NCI-H2029 (cell line): ENCODE measurements at places on chromosomes 1 and 21.

GRCh38 chr21:42939582-42940413, 14.4 kb upstream of the ERVH48-1 start:
- DNase-seq: peak; percentile 3

DNA sequence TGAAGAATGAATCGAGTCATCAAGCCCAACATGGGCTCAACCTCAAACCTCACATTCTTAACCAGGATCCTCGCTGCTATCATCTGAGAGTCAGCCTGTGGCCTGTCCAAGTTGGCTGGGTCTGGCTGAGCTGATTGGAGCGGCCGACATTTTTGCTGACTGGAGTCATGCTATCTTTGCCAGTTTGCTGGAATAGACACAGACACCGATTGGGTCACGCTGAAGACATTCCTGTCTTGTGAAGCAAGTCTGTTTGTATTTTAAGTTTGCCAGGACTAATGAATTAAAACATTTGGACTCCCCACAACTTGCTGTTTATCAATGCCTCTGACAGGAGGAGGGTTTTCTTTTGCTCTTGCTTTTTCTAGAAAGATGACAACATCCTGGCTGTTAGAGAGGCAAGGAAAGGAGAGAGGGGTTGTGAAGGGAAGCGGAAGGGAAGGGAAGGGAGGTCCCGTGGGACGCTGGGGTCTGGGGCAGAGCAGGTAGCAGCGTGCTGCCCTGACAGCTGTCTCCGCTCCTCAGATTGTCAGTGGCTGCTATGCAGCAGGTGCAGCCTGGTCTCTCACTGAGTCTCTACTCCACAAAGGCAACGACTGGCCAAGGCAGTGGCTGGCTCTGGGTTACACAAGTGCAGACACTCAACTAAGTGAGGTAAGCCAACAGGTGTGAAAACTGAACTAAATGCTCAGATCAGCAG, at the start of gene MAP3K7CL:
MAP3K7CL (plus strand) TSS at position 375 of the 700 bp plus-strand sequence. CDS start 2,701 bp downstream, outside the sequence.
- no peak for DNase-seq

GRCh38 chr1:4762146-4762545, 107.7 kb downstream of the AJAP1 start:
- DNase-seq: no peak

- no peak for DNase-seq
These were observed 512 bp downstream of the FBLIM1 start for GRCh38 chr1:15758953-15759661.

DNA sequence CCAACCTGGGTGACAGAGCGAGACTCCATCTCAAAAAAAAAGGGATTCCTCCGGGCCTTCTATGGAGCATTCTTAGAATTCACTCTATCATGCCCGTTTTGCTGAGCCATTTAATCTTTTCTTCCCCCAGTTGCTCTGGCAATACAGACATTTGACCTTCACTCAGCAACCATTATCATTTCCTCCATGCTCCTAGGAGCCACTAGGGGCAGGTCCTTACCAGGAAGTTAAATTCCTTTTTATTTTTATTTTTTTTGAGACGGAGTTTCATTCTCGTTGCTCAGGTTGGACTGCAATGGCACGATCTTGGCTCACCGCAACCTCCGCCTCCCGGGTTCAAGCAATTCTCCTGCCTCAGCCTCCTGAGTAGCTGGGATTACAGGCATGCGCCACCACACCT, 9.7 kb upstream of the CGN start:
- DNase-seq: peak; percentile 31

DNA sequence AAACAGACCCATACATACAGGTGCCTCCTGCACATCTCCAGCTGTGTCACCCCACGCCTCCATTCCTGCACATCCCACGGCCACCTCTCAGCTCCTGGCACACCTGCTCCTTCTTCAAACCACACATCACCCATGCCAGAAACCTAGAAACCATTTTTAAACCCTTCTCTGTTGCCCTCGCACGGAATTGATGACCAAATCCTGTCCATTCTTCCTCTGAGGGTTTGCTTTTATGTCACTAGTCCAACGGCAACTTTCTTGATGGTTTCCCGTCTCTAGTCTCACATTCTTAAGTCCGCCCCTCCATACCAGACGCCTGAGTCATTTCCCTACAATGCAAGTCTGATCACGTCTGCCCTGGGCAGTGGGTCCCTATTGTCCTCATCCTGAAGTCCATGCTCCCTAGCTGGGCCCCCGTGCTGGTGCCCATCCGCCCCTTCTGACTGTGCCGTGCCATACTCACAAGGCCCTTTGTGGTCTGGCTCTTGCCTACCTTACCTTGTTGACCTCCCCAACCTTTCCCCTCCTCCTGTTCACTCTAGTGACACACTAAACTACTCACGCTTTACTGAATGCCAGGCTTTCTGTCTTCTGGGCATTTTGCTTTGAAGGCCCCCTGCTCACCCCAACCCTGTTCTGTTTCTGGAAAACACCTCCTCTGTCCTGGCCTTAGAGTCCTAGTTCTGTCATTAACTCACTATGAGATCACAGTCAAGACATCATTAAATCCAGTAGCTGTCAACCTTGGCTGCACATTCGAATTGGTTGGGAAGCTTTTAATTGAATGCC, 17.6 kb downstream of the SLC2A1 start:
- DNase-seq: no peak

- DNase-seq: no peak
These were observed 19.5 kb downstream of the TEX35 start for GRCh38 chr1:178532392-178532791.

GRCh38 chr1:56045477-56045876, 533.9 kb downstream of the PLPP3 start:
- DNase-seq: no peak

GRCh38 chr1:166822385-166822784, 16.9 kb upstream of the POGK start:
- DNase-seq: no peak

DNA sequence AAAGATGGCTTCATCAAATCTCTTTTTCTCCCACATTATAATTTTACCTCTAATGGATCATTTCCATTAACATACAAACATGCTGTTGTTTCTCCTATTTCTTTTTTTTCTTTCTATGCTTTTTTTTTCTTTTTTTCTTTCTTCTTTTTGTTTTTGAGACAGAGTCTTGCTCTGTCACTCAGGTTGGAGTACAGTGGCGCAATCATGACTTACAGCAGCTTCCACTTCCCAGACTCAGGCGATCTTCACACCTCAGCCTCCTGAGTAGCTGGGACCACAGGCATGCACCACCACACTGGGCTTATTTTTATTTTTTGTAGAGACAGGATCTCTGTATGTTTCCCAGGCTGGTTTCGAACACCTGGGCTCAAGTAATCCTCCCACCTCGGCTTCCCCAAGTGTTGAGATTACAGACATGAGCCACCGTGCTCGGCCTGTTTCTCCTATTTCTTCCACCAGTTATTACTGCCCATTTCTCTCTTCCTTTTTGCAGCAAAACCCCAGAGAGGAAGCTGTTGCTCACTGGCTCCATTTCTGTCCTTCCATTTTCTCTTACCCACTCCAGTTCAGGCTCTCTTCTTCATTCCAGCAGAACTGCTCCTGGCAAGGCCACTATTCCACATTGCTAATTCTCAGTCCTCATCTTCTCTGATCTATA, 32.1 kb upstream of the OPRD1 start:
- DNase-seq: no peak

- DNase-seq: peak; percentile 11
These were observed 20.6 kb upstream of the TRAPPC10 start for GRCh38 chr21:43991447-43991991.

DNA sequence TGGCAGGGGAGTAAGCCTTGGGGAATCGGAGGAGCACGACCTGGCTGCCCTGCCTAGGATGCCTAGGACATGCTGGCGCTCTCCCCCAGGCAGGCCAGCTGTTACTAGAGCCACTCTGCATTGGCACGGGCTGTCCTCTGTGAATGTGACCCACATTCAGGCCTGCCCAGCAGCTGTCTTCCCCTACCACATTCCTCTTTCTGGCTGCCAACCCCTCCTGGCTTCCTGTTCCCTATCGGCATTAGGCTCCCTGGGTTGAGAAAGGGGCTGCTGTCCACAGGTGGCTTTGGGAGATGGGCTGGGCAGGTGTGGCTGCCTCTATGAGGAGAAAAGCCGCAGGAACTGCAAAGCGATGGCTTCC, 2.3 kb upstream of the NFASC start:
- DNase-seq: no peak

DNA sequence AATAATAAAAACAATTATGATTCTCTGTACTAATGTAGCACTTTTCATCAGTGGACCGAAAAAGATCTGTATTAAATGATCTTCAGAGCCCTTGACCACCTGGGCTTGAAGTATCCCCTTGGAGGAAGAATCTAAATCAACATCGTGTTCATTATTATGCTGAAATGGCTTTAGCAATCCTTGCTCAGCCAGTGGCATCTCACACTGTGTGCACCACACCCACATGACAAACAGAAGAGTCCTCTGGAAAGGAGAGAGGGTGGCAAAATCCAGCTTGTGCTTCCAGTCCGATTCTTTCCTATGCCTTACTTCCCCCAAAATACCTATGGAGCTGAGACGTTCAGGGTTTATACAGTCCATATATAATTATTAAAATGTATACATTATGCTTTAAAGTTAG, 318.5 kb upstream of the RUNX1 start:
- peak; percentile 49 for DNase-seq

- no peak for DNase-seq
These were observed 109.1 kb upstream of the DNAH14 start for GRCh38 chr1:224820341-224820740.

- no peak for DNase-seq
These were observed 31.7 kb downstream of the AK5 start for GRCh38 chr1:77313491-77313890.

- no peak for DNase-seq
These were observed 221.7 kb downstream of the COL11A1 start for GRCh38 chr1:102886638-102887037.

GRCh38 chr1:244322181-244322580, 129.5 kb downstream of the ADSS2 start:
- no peak for DNase-seq

DNA sequence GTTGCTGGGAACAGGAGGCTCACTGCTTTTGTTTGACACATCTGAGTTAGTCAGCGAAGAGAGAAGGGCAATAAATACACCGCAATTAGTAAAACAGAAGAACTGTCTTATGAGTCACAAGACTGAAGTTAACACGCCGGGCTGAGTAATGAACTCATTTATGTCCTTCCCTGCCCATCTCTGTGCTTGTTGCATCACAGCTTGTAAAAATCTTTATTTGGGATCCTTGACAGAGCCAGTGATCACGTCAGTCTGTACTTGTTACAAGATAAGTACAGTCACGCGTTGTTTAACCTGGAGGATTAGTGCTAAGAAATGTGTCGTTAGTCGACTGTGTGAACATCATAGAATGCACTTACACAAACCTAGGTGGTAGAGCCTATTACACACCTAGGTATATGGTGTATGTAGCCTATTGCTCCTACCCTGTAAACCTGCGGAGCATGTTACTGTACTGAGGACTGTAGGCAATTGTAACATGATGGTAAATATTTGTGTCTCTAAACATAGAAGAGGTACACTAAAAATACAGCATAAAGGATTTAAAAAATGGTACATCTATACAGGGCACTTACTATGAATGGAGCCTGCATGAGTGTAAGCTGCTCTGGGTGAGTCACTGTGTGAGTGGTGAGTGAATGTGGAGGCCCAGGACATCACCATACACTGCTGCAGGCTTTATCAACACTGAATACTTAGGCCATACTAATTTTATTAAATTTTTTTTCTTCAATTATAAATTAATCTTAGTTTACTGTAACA, 272.2 kb downstream of the TNR start:
- DNase-seq: no peak

DNA sequence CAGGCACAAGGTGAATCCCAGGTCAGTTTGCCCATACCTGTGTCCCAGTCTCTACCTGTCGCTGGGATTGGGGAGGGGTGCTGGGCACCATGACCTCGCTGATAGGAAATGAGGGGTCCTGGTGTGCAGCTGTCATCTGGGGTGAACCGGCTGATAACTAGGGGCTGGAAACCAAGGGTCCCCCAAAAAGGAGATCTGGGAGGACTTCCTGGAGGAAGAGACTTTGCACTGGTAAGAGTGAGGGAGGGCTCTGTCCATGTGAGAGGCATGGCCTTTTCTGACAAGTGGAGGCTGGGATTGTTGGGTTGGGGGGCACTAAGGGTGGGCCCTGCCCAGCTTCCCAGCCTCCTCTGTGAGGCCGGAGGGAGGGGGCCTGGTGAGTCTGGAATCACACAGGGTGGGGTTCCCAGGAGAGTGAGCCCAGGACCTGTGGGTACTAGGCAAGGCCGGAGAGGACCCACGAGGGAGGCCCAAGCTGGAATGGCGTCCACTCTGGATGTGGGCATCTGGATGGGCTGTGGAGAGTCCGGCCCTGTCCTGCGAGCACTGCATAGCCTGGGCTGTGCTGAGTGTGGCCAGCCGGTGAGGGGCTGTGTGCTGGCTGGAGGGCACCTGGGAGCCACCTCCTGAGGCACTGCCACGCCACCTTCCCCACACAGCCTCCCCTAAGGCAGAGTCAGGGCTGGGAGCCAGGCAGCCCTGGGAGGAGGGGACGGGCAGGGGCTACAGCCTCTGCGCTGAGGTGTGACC, 4.9 kb upstream of the PEX10 start:
- DNase-seq: no peak

- no peak for DNase-seq
These were observed 1.6 kb downstream of the AGO4 start for GRCh38 chr1:35809114-35810095.

DNA sequence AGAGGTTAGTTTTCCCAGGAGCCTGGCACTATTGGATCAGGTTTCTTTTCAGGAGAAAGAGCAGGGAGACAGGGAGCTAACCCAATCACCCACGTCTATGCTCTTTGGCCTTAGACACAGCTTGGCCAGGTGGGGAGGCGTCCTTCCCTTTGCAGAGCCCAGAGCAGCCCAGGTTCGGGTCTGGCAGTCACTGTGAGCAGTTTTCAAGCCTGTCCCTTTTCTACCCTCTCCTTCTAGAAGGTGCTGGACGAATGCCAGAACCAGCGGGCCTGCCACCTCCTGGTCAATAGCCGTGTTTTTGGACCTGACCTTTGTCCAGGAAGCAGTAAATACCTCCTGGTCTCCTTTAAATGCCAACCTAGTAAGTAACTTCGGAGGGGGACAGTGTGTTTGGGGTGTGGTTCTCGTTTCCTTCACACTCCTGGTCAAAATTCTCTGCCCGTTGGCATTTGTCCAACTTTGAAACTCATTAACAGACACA, 44.9 kb downstream of the EVA1C start:
- peak; percentile 25 for DNase-seq

- peak; percentile 8 for DNase-seq
These were observed 81.0 kb upstream of the IVNS1ABP start for GRCh38 chr1:185398022-185398421.

GRCh38 chr21:37568916-37569315, 202.3 kb downstream of the DYRK1A start:
- no peak for DNase-seq

- no peak for DNase-seq
These were observed 1.4 kb downstream of the TSSK3 start for GRCh38 chr1:32363713-32364112.
